ENCODE measurements at places on chromosomes 4 and X. TPM values are rescaled to one million over a fixed set of nuclear protein-coding genes. Genes with fewer than 3 reads are reported as not detected.

The HSFX3 gene
- not detected for total RNA-seq

DNA sequence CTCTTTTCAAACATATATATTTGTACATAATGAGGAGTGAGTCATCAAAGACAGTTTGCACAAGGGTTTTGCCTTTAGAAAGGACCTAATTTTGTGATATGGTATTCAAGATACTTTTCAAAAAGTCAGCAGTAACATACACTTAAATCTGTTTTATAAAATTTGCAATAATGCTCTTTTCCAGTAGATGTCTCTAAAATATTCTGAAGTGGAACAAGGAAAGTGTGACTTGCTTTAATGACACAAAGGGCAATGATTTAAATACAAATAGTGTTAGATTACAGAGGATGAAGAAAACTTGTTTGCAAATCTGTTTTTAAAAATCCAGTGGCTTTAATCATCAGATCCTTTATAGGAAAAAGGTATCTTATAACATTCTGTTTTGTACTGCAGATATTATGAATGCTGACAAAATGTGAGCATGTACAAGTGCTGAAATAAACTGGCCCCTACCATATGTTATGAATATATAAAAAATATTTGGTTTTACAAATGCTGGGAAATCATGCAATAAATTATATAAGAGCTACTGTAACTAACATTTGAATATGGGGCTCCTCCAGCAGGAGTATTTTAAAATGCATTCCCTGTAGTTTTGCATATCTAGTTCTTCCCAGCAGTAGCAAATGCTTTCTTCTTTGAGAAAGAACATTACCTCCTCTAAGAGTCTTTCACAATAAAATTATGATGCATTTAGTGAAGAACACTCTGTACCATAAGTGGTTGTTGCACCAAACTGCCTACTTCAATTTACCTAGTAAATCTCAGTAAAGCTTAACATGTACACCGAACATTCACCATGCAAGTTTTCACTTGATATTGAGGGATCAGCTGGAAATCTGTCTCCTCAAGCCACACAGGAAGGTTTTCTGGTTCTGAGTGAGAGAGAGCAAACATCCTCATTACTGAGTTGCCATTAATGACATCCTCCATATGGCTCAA lies 20.2 kb downstream of the MMRN1 start:
- DNase-seq = no peak

- DNase-seq = peak; percentile 61
Measured at GRCh38 chrX:154458116-154458953, at the start of gene PLXNA3. Gene PLXNA3, plus strand, starts transcription at chrX:154458281. Its CDS starts 1,903 bp downstream, at chrX:154460184.

GRCh38 chr4:16745887-16746286 lies 152.6 kb downstream of the LDB2 start:
- DNase-seq = no peak

DNA sequence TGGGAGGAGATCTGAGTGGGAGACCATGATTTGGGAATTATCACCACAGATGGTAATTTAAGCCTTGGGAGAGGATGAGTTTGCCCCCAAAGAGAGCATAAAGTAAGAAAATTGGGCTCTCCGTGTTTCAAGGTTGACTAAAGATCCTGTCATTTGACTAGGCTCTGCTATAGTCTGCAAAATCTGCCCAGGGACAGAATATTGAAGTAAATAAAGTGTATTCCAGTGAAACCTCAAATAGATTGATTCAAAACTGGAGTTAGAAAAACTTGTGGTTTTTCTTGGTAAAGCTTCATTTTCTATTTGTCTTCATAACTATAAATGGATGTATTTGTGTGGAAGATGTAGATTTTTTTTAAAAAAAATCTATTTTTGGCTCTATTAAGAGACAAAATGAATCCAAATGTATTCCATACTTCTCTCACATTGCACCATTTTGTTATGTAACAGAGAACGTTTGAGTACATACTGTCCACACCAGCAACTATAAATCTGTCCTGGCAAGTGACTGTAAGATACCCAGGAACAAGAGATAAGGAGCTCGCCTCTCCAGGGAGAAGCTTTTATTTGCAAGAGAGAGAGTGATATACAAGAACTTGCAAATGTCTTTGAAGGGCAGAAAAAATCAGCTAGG lies 170.2 kb downstream of the CBR4 start:
- DNase-seq = no peak

- no peak for DNase-seq
Measured at GRCh38 chrX:31199840-31200114, 127.9 kb upstream of the FTHL17 start.

- no peak for DNase-seq
Measured at GRCh38 chr4:160510928-160511327, 1408.0 kb downstream of the RAPGEF2 start.

DNA sequence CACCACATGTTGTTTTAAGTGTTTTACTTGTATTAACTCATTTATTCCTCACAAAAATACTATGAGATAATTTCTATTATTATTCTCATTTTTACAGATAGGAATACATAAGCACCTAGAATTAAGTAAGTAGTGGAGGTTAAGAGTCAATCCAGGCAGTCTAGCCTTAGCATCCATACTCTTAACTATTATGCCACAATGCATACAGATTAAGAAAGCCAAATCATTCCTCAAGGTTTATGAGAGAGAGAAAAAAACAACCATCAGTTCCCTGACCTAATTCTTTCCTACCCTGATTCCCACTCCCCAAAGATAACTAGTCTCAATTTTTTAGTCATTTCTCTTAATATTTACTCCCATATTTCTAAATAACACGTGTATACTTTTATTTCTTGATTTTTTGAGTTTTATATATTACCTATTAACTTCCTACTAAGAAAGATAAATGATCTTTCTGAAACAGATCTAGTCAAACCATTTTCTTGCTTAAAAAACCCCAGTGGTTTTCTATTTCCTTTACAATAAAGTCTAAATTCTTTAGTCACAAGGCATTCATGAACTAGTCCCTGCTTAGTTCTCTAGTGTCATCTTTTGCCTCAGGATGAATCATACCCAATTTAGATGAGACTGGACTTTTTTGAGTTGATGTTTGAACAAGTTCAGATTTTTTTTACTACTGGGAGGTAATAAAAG lies 16.0 kb downstream of the UBA6 start:
- no peak for DNase-seq

- no peak for DNase-seq
Measured at GRCh38 chr4:123510221-123510620, 113.6 kb downstream of the SPRY1 start.

GRCh38 chr4:3402491-3403347 lies 39.0 kb upstream of the HGFAC start:
- no peak for DNase-seq

DNA sequence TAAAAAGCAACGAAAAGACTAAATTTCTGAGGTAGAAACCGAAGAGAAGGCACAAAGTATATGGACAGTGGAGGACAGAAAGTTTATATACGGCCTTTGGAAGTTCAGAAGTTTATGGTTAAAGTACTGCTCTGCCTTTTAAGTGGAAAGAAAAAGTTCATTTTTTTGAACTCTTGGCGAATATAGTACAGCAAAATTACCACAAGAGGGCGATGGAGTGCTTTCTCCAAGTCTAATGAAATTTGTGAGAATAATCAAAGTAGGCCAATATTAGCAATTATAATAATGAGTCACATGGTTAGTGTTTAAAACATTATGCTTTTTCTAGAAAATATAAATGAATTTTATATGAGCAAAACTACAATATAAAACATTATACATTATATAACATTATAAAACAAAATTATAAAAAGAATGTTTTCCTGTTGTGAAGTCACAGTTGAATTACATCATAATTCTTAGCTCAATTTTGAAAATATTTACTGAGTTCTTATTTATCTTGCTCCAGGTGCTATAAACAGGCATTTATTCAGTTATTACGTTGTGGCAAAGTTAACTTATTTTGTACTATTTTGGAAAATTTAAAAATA lies 136.2 kb upstream of the BMPR1B start:
- DNase-seq = no peak

- peak; percentile 2 for DNase-seq
Measured at GRCh38 chrX:56797574-56798338, 68.7 kb downstream of the NBDY start.

DNA sequence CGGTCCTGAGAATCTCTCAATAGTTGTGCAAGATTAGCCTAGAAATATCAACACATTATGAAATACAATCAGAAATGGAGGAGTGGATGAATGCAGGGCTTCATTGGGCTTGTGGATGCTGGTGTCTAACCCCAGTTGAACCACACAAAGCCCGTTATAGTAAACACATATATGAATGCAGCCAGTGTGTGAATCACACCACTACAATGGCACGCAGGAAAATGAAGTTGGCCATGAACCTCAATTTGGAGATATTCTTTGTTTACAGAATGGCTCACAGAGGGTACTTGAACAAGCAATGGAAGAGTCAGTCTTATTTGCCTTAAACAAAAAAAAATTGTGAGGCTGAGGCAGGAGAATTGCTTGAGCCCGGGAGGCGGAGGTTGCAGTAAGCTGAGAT lies 57.8 kb downstream of the SOD3 start:
- DNase-seq = no peak

GRCh38 chr4:124018383-124019317 lies 622.1 kb downstream of the SPRY1 start:
- no peak for DNase-seq

DNA sequence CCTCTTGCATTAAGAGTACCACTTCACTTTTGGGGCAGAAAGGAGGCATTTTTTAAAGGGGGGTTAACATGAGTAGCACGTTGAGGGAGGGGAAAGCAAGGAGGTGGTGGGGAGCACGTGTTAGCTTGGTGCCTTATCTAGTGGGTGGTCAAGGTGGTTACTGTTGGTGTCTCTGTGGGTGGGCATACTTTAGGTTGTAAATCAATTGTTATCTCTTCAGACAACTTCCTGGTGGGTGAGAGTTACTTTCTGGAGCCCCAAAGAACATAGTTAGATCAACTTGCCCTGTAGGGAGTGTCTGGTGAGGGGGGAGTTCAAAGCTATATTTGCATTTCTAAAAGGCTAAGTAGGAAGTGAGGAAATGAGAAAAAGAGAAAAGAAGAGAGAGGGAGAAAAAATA lies 297.7 kb upstream of the CLNK start:
- no peak for DNase-seq

DNA sequence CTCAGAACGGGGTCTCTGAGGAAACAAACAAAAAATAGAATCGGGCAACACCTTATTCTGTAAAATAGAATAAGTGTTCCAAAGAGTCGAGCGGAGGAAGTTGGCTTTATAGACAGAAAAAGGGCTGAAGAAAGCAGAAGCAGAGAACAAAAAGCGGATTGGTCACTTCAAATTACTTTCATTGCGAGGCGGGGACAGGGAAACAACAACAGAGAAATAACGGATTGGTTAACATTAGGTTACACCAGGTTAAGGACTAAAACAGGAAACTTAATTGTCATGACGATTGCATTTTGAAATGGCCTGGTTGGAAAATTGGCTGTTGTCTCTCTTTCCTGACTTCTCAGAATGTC lies 433 bp upstream of the COQ2 start:
- no peak for DNase-seq

DNA sequence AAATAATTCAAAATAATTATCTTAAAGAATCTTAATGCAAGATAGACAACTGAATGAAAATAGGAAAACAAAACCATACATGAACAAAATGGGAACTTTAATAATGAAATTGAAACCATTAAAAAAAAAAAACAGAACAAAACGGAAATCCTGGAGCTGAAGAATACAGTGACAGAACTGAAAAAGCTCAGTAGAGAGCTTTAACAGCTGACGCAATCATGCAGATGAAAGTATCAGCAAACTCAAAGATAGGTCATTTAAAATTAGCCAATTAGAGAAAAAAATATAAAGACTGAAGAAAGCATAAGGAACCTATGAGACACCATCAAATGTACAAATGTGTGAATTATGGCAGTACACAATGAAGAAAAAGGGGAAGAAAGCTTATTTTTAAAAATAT lies 18.8 kb downstream of the SLC25A31 start:
- DNase-seq = no peak

GRCh38 chrX:153686711-153687110 lies 1.0 kb upstream of the SLC6A8 start:
- DNase-seq = no peak

DNA sequence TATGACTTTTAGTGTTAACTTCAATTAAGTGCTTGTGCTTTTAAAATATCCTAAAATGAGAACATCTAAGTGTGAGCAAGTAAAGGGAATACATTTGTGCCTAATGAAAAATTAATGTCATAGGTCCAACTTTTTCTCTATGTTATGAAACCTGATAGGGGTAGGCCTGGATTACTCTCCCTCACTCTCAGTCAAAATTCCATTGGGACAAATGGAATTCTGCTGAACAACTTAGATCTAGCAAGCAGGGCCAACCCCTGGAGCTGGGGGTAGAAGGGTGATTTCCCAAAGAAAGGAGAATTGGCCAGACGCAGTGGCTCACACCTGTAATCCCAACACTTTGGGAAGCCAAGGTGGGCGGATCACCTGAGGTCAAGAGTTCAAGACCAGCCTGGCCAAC lies 67.4 kb downstream of the EDNRA start:
- DNase-seq = no peak

DNA sequence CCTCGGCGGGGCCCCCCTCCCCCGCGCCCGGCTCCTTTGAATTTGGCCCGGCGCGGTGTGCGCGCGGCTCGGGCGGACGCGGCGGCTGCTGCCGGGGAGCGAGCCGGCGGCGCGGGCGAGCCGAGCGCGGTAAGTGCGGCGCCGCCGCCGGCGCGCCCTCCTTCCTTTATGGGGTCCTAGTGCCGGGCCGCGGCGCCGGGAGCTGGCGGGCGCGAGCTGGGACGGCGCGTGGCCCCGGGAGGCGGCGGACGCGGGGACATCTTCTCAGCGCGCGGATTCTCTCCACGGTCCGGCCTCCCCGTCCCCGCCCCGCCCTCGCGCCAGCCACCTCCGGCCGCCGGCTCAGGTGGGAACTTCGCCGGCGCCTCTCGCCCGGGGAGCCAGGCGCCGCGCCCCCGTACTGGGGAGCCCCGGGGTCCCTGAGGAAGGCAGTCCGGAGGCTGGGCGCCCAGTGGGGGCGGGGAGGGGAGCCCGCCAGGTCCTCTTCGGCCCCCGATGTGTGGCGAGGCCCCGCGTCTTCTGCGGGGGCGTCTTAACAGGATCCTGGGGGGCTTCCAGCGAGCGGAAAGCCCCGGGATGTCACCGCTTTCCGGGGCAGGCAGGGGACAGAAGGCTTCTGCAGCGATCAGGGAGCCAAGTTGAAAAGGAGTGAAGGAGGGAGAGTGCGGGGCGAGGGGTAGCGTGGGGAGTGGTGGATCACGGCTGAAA lies 98.4 kb upstream of the TENM3 start:
- DNase-seq = peak; percentile 51

Data from Peyer's patch (tissue), 4 donors.